Left lung (tissue), 14 donors: ENCODE measurements at places on chromosomes 6 and 20. TPM values are rescaled to one million over a fixed set of nuclear protein-coding genes. Genes with fewer than 3 reads are reported as not detected.

DNA sequence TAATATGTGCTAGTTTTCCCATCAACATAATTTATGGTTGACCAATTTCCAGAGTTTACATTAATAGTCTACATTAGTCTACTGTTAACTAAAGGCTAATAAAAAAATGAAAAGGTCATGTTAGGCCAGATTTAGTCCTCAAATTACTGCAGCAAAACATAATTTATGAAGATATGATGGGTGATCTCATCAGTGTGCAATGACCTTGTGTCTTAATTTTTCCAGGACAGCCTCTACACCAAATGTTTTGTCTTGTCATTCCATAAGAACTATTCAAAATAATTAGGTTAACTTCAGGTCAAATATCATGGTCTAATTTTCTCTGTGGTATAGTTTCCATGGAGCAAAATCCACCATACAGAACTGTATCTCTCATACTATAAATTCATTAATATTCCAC is 234.2 kb downstream of the COL12A1 start:
- no peak for DNase-seq

MEI4 gene
- not detected for total RNA-seq

C6orf52 gene
- 1.0 TPM for total RNA-seq

- DNase-seq, result no peak
Measured at GRCh38 chr6:104788400-104788799, 71.3 kb downstream of the HACE1 start.

DNA sequence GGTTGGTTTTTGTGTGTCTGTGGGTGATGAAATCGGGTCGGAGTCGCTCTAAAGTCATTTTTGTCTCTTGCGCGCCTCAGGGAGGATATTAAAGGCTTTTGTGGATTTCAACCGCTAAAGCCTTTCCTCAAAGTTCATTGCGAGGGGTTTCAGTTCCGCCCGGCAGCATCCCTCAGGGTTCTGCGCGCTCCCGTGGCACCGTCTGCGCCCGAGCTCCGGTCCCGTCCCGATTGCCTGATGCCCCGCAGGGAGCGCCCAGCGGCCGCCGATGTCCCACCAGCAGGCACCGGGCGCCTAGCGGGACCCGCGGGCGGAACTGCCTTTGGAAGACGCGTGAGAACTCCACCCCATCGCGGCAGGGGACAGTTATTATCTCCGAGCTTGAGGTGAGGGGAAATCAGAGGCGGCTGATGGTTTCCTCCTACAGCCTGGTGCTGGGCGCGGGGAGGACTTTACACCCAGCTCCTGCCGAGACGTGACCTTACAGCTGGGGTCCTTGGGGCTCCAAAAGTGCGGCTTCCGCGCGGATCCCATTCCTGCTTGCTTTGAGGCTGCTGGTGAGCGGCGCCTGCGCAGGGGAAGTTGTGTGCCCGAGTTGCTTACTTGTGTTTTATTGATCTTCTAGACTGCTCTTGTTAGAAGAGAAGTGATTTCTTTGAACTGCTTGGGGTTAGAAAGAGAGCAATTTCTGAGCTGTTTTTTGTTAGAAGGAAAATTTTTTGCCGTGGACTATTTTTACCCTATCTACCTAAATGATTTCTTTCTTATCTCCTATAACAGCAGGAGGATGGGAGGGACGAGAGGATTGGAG is 27.1 kb downstream of the ULBP1 start:
- peak; percentile 29 for DNase-seq

TGM3 gene
- 0.37 TPM for total RNA-seq

GRCh38 chr20:13268953-13269352 is 47.9 kb downstream of the ISM1 start:
- DNase-seq, result no peak

DNA sequence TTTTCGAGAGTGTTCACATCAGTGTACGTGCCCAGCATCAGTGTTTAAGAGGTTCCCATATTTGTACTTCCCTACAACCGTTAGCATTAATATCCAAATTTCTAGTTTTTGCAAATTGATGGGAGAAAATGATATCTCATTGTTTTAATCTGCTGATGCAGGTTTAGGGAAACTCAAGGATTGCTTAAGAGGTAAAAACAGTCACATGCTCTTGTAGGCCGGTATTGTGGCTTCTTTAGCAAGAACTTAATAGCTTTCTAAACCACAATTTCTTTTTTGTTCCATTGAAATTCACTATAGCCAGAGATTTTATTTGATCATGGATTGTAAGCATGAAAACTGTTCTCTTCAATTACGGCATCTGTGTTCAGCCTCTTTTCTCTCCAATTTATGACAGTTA is 29.5 kb downstream of the BEND6 start:
- no peak for DNase-seq

SLC26A8 gene
- total RNA-seq, result 1.5 TPM

DNA sequence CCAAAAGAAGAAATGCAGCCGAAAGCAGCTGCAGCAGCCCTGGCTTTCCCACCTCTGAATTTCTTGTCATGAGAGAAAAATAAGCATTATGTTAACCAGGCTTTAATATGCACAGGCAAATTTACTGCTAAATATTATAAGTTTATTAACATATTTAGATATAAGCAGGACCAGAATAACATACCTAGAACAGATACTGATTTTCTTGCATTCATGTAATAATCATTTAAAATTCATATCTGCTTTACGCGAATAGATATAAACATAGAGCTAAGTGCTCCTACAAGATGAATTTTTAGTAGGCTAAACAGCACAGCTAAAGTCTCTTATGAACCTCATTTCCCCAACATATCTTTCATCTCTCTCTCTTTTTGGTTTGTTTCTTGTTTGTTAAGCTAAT is 14.7 kb downstream of the CD93 start:
- no peak for DNase-seq

- no peak for DNase-seq
Measured at GRCh38 chr20:53503517-53503919, 90.1 kb downstream of the ZNF217 start.

DNA sequence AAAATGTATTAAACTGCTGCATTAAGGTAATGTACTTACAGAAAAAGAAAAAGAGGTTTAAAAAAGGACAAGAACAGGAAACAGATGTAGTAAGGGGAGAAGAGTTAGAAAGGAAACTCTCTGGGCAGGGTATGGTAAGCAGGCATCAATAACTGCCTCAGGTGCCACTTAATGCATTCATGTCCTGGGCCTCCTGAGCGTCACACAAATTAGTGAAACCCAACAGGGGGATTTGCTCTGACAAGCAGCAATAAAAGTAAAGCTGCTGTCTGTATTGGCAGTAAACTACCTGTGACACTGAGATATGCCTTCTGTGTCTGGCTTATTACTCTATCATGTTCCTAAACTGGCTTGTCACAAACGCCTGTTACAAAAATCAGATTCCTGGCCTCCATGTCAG is 1.5 kb upstream of the EFHC1 start:
- no peak for DNase-seq

GRCh38 chr6:85405175-85405852 is 44.6 kb upstream of the NT5E start:
- DNase-seq, result no peak

- DNase-seq, result no peak
Measured at GRCh38 chr6:71338540-71339316, 50.1 kb downstream of the OGFRL1 start.

DNA sequence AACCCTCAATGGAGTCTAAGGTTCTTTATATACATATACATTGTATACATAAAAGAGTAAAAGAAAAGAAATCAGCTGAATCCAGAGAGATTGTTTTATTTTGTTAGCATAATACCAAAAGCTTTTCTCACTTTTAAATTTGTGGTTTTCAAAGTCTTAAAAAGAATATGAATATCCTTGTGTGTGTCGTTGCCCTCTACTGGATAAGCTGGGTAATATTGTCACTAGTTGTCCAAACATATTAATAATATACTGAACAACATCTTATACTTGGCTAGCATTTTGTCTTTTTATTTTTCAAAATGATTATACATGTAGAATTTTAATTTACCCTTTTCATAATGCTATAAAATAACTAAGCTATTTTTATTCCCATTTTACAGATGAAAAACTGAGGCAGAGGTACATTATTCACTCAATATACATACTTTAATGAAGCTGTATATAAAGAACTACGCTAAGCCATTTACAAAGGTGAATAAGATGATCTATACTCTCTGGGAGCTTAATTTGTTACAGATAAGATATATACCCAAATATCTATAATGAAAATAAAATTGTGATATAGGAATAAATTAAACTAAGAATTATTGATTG is 531.7 kb downstream of the TFAP2B start:
- DNase-seq, result no peak

SLC17A2 gene
- total RNA-seq, result not detected
